Erythroblast (primary cell): ENCODE measurements at places on chromosomes 3 and 15.

GRCh38 chr3:72035606-72036005 is 250.7 kb upstream of the PROK2 start:
- DNase-seq, result no peak

GRCh38 chr15:99906793-99907192 is 173.6 kb upstream of the LYSMD4 start:
- no peak for DNase-seq

DNA sequence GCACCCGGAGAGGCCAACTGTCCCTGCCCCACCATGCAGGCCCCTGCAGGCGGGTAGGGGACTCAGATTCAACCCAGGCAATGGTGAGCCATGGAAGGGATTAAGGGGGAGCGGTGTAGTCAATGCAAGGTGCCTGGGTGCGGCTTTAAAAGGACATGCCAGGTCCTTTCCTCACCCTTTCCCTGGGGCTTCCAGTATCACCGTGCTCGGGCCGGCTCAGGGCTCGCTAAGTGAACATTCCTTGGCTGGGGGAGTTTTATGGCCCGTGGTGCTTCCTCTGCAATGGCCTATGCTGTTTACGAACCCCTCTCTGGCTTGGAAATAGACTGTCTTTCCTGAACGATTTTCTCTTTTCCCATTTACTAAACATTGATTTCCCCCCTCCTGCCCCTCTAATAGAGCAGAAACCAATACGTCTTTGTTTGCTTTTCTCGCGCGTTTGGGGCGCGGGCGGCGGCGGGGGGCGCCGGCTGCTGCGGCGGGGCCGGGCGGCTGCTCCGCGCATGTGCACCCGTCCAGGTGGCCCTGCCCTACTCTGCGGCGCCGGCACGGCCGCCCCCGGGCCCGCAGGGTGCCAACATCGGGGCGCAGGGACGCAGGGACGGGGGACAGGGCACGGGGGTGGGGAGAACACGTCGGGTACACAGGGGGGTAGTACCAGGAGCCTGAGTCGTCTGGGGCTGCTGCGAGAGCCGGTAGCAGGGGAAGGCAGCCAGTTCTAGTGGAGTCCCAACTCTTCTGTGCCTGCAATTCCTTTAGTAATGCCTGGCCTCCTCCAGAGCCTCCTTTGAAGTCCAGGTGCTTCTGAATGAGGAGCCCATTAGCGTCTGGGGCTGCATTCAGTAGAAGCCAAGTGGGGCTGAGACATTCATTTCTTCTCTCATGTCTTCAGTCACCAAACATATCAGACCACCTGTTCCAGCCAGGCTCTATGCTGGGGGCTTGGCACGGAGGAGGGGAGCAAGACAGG is 26.9 kb upstream of the CACNA2D2 start:
- no peak for DNase-seq

DNA sequence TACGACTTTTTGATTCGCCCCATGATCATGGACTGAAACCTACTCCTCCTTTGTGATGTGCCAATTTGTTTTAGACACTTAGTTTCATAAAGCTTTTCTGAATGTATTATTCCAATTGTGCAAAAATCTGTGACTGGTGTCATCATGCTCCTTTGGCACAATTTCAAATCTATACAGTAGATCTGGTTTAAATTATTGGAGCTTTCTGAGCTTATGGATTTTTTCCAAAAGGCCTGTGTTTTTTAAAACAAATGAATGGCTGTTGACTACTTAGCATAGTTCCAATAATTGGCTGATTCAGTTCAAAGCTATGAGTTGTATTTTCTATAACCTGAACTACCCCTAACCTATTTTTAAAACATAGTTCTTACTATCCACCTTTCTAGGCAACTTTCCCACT is 282.7 kb downstream of the CNTN3 start:
- no peak for DNase-seq

DNA sequence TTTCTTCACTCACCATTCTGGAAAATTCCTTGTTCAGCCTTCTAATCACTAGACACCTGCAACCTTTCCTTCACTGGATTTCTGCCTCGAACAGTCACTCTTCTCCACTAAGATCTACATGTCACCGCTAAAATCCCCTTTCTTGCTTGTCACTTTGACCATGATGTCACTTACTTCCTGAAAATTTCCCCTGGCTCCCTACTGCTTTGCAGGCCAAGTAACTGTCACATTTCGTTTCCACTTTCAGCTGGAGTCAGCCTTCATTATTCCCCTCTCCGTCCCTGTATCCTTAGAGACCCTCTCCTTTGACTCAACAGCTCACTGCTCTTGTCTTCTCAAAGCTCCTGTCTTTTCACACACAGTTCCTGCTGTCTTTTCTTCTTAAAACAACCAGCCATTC is 15.9 kb downstream of the CHL1 start:
- DNase-seq, result no peak

- DNase-seq, result no peak
Observed at GRCh38 chr3:64086479-64087252, 63.4 kb upstream of the PSMD6 start.
